Stimulated activated CD4-positive, alpha-beta T cell treated with anti-CD3 and anti-CD28 coated beads, Interleukin-12 subunit alpha, Interleukin-12 subunit beta, amount 100 ng/mL, for 4 hours (primary cell): ENCODE measurements at places on chromosomes 5 and 9.

DNA sequence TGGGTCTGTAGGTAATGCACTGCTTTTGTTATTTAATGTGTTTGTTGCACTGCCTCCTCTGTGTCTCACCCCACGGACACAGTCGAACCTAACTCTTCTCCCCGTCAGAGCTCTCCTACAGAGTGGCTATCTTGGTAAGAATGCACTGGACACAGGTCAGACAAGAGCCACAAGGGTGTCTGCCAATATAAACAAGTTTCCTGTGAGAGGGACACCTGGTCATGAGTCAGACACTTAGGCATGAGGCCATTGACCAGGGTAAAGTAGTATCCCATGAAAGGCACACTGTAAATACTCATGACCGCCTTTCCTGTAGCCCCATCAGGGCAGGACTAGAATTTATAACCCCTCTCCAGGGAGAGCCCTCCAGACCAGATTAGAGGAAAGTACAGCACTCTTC is 115.5 kb downstream of the SLC12A2 start:
- no peak for DNase-seq

DNA sequence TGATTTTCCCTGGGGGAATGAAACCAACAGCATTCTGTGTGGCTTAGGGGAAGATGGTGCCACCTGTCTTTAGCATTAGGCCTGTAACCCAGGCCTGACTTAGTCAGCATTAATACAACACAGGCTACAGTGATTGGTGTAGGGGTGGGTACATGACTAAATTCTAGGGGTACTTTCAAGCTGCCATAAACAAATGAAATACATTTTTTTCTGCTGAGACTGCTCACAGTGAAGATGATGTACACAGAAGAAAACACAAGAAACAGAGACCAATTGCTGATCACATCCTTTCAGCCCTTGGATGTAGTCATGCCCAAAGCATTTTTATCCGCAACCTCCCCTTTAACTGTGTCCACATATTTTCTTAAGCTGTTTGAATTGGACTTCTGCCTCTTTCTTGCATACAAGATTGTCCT is 527.2 kb downstream of the KCTD16 start:
- no peak for DNase-seq

DNA sequence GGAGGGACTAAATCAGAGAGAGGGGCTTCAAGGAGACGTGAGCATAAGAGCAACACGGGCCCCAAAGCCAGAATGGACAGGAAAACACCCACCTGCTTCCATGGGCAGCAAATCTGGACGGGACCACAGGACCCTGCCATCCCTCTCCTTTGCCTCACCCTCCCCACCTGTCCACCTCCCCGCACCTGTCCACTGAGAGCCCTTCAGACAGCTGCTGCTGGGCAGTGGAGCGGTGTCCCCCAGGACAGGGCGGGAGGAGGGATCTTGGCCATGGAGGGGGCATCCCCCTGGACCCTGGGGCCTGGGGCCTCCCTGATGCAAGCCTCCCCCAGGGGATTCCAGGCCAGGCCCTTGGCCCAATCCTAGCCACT is 2.6 kb downstream of the CCDC183 start:
- no peak for DNase-seq

GRCh38 chr9:96663506-96664120 is 8.5 kb upstream of the PRXL2C start:
- no peak for DNase-seq

- no peak for DNase-seq
Measured at GRCh38 chr9:70121818-70122436, 78.3 kb downstream of the MAMDC2 start.

GRCh38 chr9:463455-464171 is 248.9 kb downstream of the DOCK8 start:
- no peak for DNase-seq

DNA sequence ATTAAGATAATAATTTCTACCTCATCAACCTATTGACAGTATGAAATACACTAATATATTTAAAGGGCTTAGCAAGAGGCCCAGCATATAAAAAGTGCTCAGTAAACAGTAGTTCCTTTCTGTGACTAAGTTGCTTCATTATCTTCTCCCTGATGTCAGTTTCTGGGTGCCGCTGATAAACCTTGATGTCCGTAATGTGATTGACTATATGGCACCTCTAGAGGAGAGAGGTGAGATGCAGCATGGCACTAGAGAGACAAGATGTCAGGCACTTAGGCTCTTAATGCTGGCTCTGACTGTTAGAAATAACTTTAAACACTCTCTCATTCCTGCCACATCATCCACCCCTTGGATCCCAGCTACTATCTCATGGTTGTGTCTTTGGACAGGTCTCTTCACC is 455.9 kb upstream of the KLF4 start:
- DNase-seq = no peak

GRCh38 chr5:54180630-54181031 is 129.7 kb downstream of the ARL15 start:
- DNase-seq = no peak

DNA sequence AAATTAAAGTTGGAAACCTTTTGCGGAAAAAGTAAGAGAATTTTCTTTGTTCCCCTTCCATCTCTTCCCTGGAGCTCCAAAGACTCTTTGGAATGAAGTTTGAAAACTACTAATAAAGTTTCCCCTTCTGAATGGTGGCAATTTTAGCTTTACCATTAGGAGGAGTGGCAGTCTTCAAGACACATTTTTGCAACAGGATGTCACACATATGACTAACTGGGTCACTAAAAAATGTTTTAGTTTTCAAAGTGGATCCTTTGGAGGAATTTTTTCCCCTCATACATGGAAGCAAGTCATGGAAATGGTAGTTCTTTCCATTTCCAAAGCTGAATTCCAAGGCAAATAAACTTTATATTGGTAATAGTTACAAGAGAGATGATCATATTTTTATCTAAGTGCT is 15.6 kb downstream of the FBXO4 start:
- no peak for DNase-seq

DNA sequence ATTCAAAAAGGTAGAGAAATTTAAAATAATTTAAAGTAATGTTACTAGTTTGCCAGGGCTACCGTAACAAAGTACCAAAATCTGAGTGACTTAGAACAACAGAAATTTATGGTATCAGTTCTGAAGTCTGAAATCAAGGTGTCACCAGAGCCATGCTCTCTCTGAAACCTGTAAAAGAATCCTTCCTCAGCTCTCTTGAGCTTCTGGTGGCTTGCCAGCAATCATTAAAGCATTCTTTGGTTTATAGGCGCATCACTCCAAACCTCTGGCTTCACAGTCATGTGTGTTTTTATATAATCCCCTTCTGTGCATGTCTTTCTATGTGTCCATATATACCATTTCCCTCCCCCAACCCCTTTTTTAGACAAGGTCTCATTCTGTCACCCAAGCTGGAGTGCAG is 220.3 kb downstream of the COX7C start:
- no peak for DNase-seq

GRCh38 chr9:94676446-94677131 is 37.3 kb upstream of the FBP1 start:
- no peak for DNase-seq

DNA sequence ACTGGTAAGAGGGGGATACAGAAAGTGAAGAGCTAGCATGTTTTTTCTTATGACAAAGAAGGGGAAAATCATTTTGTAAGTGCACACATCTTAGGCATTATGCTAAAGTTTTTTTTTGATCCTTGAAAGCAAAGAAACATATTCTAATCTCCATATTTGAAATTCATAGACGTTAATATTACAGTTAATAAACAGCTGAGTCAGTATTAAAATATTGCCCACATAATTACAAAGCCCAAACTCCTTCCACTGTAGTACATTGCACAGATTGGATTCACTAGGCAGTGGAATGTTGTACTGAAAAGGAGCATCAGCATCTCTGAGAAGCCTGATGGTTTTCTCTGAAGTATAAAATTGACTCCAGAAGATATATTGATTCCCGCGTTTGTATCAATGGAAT is 122.6 kb downstream of the ISOC1 start:
- DNase-seq = no peak

DNA sequence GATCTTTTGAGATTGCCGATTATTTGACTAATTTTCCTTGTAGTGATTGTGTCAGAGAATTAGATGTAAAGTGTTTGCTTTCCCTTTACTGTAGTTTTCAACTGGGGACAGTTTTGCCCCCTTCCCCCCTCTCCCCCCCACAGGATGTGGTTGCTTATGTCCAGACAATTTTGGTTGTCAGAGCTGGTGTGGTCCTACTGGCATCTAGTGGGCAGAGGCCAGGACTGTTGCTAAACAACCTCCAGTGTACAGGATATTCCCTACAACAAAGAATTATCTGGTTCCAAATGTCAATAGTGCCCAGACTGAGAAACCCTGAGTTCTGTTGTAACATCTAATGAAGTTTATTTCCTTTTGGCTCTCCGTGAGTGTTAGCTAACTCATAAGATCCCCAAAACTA is 20.0 kb downstream of the TMEFF1 start:
- no peak for DNase-seq

GRCh38 chr5:5591567-5591966 is 169.1 kb downstream of the ICE1 start:
- no peak for DNase-seq

DNA sequence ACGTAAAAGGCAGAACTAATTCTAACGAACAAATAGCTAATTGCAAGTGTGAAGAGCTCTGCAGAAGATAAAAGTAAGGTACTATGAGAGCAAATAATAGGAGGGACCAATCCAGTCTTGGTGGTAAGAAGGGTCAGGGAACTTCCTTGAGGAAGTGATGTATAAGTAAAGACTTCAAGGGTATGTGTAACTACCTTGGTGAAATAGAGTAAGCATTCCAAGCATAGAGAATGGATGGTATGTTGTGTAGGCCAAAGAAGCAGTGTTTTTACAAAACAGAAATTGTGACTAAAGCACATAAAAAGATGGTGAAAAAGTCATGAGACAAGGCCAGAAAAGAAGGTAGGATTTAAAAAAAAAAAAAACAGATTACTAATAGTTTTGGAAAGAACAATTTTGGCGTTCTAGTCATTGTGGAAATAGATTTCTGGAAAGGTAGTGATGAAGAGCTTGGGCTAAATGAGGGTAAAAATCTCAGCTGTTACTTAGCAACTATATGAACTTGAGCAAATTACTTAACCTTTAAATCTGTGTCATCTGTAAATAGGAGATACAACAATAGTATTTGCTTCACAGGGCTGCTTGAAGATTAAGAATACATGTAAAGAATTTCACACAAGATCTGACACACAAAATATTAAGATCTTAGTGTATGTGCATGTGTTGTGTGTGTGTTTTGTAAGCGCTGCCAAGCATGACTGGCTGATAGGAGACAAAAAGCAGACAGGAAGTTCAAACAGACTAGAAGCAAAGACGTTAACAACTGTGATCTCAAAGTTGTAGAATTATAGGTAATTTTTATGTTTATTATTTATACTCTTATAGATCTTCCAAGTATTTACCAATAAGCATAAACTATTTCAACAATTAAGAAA is 73.5 kb downstream of the NR6A1 start:
- no peak for DNase-seq

DNA sequence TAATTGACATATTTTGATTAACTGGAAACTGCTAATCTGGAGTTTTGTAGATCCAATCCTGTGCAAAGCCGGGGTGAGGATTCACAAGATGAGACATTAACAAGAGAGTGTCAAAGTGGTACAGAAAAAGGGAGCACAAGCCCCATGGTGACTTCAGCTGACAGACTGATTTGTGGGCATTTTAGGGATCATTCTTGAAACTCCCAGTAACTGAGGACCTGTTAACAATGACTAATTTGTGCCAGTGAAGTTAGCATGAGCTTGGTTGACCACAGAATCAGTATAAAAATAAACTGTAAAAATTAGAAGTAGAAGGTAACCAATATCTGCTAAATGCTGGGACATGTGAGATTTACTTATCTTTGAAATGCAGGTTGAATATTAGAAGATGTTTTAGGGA is 1578.3 kb downstream of the EFNA5 start:
- no peak for DNase-seq

DNA sequence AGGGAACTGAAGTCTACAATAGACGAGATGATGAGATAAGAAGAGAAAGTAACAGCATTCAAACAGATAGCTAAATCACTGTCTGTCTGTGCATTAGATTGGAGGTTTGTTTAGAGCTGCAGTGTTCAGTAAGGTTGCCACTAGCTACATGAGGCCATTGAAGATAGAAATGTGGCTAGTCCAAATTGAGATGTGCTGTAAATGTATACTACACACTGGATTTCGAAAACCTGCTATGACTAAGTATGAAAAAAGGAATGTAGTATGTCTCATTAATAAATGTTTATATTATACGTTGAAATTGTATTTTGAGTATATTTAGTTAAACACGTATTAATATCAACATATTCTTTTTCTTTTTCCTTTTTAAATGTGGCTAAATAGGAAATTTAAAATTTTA is 142.1 kb downstream of the XRCC4 start:
- DNase-seq = no peak

DNA sequence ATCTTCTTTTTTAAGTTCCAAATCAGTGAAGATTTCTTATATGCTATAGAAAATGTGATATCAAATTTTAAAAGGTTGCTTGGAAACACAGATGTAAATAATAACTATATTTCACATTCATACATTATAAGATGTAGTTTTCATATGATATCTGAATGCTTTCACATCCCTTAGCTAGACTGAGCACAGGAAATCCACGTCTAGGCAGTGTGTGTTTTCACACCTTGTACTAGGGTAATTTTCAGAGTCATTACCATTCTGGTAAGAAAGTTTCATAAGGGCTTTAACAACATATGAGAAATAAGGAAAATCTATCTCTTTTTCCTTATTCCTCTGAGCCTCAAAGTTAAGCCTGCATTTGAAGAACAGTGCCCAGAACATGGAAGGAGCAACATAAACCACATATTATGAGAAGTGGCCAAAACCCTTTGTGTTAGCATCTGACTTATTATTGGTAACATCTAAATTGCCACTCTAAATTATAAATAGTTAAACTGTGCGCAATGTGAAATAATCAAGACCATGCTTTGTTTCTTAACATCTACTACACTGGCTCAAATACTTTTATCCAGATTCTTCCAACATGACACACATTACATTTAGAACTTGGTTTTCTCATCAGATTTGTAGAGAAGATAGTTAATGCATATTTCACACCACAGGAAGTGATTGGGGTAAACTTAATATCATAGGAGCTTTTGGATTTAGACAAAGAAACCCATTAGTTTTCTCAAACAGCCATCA is 113.3 kb downstream of the PPP2R2B start:
- DNase-seq = no peak

DNA sequence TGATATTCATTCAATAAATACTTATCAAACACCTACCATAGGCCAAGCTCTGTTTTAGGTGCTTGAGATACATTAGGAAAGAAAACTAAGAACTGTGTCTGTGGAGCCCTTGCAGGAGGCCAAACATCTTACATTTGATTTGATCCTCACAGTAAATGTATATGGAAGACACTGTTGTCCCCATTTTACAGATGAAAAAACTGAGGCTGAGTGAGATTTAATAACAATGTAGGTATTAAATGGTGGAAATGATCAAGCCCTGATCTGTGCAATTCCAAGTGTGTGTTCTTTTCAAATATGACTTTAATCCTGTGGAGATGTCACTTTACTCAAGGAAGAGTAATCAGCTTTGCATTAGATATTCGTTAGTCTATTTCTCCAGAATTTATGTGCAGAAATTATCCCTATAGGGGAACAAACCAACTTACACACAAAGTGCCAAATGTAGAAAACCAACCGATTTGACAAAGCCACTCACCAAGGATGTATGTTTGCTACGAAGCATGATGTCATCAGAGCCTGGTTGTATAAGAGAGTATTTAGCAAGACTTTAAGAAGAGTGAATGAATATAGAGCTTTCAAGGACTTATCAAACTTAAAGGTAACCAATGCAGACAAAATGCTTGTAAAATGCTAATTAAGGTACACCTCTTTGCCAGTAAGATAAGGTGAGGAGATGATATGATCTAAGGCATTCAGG is 153.9 kb upstream of the NFIB start:
- DNase-seq = no peak
